RPMI7951 (cell line): ENCODE measurements at places on chromosomes 3 and 15. TPM values are rescaled to one million over a fixed set of nuclear protein-coding genes. Genes with fewer than 3 reads are reported as not detected.

Gene HOMER2
- total RNA-seq: 20.4 and 26.9 TPM in 2 replicates

Gene LARP6
- 64.3 and 72.7 TPM in 2 replicates for total RNA-seq

Gene C3orf49
- total RNA-seq: not detected in 2 replicates

Gene C2CD4A
- total RNA-seq: not detected in 2 replicates

Gene FBLN2
- 52.7 and 55.9 TPM in 2 replicates for total RNA-seq

DNA sequence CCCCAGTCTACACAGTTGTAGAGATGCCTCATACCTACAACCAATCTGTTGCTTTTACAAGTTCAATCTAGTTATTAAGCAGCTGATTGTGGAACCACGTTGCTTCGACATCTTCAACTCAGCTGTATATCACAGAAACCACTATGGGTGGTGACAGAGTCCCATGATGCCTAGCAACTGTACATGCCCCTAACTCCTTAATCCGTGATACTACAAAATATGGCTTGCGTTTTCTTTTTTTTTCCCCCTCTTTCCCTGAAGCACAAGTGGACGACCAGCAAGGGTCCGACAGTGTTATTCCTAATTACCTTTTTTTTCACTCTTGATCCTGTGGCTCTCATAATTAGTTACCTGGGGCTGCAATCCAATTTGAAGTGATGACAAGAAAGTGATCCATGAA, 478.6 kb downstream of the FOXP1 start:
- no peak for DNase-seq

DNA sequence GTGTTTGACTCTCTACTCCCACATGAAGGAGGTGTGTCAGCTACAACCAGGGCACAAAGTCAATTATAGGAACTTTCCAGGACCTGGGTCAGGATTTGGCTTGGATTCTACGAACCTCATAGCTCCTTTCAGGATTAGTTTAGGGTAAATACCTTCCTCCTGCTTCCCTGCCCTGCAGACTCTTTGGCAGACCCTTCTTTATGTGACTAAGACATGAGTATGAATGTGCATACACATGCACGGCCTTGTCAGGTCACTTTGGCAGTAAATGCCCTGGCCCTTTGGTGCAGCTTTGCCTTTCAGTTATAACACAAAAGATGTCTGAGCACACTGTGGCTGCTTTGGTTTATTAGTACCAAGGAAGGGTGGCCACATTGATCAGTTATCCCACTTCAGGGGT, 68.9 kb downstream of the GHSR start:
- DNase-seq: no peak

DNA sequence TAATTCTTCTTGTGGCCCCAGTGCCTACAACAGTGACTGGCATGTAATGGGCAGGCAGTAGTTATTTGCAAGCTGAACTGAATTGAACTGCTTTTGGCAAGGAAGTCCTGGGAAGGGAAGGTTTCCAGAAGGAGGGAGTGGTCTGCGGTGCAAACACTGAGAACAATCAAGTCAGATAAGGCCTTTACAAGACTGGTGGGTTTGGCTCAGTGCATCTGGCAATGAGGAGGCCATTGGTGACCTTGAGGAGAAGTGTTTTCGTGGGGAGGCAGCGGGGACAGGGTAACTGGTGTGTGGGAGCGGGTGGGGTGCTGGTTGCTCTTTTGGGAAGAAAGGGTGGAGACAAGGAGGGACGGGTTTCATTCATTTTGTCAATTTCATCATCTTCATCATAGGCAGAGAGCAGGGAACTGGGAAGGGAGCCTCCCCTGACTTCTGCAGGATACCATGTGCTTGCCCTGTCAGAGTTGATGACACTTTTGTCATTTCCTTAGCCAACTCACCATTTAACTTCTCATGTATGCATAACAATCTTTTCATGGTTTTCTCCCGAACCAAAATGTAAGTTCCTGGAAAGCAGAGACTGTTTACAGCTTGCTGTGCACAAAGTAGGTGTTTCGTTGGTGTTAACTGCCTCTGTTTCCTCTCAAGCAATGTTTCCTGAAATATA, 8.4 kb upstream of the EHD4 start:
- no peak for DNase-seq

GRCh38 chr3:131688370-131688769, 185.6 kb upstream of the MRPL3 start:
- peak; percentile 63 for DNase-seq

- DNase-seq: peak; percentile 84
These were observed 52.8 kb downstream of the FAM43A start for GRCh38 chr3:194738254-194739093.

- DNase-seq: no peak
These were observed 708.9 kb upstream of the NECTIN3 start for GRCh38 chr3:110362751-110363150.

DNA sequence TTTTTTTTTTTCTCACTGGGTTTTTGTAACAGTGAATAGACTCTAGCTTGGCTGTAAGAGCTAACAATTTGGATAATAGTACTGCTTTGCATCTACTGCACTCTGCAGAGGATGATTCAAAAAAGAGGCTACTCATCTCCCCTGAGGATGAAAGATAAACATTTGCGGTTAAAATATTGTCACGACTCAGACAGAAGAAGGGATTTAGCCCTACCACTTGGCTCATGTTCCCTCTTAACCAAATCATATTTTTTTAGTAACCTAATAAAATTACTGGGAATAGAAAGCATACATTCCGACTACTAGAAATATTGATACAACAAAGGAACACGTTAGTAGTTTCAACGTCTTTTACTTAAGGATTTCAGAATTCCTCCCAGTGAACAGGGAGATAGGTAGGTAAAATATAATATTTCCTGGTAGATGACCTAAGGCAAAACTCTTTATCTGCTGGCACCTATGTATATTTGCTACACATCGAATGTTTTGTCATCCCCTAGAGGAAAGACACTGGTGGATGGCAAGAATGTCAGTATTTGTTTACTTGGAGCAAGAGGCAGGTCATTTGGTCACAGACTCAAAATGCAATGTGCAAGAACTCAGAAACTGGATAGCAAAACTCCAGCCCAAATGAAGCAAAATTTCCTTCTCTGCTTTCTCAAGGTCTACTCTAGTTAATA, 110.8 kb downstream of the GREM1 start:
- peak; percentile 95 for DNase-seq

DNA sequence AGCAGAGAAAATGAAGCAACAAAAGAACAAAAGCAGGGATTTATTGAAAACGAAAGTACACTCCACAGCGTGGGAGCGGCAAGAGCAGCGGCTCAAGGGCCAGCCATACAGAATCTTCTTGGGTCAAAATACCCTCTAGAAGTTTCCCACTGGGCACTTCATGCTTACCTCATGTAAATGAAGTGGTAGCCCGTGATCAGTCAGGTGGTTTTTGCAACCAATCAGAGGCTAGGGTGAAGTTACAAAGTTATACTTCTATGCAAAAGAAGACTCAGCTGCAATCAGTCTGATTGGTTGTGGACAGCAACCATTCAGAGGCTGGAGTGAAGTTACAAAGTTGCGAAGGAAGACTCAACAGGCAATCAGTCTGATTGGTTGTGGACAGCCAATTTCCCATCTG, 37.8 kb upstream of the TRH start:
- peak; percentile 93 for DNase-seq

DNA sequence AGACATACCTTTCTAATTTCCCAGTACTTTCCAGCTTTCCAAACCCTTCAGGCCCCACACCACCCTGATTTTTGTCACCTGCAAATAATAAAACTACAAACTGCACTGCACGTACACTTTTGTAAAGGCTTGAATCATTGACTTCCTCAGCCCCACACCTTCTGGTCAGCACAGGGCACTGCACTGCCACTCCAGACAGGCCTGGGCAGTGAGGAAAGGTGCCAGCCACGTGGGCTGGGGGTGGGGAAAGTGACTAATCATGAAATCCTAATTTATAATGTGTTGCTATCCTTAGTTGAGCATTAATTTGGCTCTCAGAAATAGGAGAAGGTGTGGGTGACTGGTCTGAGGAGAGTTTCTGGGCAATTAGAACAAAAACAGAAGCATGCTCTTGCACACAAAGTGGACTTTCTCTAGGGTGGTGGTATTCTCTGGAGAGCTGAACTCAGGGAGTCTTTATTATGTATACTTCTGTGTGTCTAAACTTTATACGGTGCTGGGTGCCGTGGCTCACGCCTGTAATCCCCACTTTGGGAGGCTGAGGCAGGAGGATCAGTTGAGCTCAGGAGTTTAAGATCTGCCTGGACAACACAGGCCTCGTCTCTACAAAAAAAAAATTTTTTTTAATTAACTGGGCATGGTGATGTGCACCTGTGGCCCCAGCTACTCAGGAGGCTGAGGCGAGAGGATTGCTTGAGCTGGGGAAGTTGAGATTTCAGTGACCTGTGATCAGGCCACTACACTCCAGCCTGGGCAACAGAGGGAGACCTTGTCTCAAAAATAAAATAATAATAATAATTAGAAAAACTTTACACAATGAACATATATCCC, 58.2 kb upstream of the FLNB start:
- peak; percentile 60 for DNase-seq

GRCh38 chr15:31338318-31338878, 11.8 kb downstream of the KLF13 start:
- no peak for DNase-seq

DNA sequence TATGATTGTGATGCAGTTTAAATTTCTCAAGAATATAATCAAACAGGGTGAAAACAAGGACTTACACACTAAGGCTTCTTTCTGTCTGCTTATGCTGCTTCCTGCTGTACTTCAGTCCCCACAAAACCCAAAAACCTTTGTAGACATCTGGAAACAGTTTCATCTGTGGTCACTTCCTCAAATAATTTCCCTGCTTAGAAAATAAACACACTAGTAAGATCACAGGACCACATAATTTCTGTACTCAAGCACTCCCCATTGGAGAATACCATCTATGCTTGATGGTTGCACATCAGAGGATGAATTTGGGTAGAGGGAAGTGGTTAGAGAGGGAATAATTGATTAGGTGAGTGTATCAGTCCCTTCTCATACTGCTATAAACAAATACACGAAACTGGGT, 266.2 kb downstream of the LSAMP start:
- peak; percentile 63 for DNase-seq

DNA sequence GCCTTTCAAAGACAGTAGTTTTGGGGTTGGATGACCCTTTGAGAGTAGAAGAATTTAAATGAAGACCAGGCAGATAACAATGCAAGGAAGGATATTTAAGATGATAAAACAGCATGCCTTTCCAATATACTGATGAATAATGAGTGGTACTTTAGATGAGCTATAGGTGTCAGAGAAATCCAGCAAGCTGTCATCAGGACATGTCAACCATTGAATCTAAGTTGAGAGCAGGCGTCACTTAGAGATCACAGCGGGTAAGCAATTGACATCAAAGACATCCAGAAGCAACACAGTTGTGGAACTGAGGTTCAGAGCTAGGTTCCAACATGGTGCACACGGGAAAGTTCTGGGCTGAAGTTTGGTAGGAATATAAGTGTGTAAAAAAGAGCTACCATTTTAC, 25.0 kb downstream of the CCDC54 start:
- no peak for DNase-seq

DNA sequence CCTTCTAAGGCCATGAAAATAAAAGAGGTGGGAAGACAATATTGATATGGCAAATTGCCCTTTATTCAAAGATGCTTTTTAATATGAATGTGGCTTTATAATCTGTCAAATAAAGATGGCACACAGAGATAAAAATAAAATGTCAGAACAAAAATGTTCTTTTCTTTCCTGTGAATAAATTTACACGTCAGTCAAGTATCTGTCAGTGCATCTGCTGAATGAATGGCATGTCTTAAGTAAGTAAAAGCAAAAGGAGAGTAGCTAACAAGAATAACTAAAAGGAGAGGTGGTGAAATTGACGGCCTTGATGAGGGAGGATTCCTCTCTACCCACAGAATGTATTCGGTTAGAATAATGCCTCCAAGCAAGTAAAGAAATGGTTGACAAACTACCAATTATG, 1021.7 kb upstream of the GBE1 start:
- no peak for DNase-seq

DNA sequence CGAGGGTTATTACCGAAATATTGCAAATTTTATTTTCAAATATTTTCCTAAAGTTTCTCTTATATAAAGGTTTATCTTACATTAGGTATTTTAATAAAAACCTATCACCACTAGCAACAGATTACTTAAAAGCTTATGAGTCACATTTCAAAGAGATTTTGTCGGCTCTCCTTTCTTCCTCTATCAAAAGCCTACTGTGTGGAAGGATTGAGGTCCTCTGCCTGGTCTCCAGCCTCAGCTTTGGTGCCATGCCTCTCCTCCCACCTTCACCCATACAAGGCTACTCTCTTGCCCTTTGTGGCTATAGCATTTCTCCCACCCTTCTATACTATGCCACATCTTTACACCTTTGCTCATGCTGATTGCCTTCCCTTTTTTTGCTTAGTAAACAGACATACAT, 199.3 kb downstream of the TNIK start:
- DNase-seq: no peak

- DNase-seq: peak; percentile 18
These were observed 175.6 kb upstream of the BCL6 start for GRCh38 chr3:187920913-187921312.

DNA sequence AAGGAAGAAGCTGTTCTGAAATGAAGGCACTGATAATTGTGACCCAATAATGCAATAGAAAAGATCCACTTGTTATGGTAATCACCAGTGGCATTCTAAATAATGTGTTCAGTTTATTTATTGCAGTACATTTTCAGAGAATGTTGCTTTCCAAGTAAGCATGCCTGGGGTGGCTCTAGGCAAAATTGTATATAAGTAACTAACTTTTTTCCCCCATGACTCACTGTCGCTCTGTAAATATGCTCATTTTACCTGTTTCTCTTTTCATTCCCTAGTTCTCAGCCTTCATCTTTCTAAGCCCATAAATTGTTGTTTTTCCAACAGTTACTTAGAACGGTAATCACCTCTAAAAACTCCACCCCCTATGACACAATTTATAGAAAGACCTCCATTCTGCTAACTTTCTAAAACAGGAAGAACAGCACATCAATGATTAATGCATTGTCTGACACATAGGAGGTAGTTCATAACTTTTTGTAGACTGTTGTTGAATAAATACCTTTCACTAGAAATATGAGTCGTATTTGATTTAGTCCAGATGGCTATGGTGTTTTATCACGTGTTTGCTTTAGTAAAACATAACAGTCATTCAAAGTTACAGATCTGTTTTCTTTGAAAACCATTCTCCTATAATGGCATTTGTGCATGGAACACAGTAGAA, 143.1 kb downstream of the LSAMP start:
- DNase-seq: no peak

DNA sequence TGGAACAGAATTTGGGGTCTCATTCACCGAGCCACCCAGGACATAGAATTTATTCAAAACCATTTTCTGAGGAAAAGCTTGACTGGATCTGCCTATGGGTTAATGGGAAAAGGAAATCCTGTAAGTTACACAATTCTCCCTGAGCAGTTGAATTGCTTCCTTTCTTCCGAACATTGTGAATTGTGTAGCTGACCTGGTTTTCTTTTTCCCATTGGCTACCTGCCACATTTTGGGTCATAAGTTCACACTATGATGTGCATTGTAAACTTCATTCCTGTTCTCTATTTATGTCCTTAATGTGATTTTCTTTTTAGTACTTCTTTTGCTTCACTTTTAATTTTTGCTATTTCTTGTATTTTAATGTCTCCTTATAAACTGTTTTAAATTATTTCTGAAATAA, 386.0 kb upstream of the LRRC3B start:
- DNase-seq: no peak

- no peak for DNase-seq
These were observed 1250.1 kb downstream of the ZPLD1 start for GRCh38 chr3:103684904-103685303.
